ENCODE measurements at places on chromosomes 13 and 19. TPM values are rescaled to one million over a fixed set of nuclear protein-coding genes. Genes with fewer than 3 reads are reported as not detected.

DNA sequence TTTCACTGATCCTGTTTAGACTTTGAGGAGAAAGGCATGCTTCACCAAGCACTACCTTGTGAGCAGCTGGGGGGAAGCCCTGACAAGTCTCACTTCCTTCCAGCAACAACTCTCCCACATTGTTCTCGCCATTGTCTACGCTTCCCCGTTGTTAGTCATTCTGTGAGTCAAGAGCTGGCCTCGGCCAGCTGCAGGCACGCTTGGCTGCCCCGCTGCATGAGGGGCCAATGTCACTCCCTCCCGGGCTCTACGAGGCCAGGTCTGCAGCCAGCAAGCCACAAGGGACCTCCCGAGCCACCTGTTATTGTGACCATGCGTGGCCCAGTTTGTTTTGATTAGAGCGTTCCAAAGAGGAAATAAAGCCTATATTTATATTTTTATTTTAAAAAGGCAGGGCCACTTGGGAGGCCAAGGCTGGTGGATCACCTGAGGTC lies 220.9 kb downstream of the FOXO1 start:
- DNase-seq: peak; percentile 80

- peak; percentile 89 for DNase-seq
Observed at GRCh38 chr13:108218044-108218974, at the start of gene ABHD13. Gene ABHD13 (plus strand): TSS chr13:108218392. CDS start chr13:108229219, 10,827 bp downstream.

GRCh38 chr19:6092329-6093286 lies 17.7 kb downstream of the RFX2 start:
- DNase-seq: peak; percentile 87

GRCh38 chr19:43755256-43755801 lies 567 bp upstream of the SMG9 start:
- DNase-seq: peak; percentile 71

DNA sequence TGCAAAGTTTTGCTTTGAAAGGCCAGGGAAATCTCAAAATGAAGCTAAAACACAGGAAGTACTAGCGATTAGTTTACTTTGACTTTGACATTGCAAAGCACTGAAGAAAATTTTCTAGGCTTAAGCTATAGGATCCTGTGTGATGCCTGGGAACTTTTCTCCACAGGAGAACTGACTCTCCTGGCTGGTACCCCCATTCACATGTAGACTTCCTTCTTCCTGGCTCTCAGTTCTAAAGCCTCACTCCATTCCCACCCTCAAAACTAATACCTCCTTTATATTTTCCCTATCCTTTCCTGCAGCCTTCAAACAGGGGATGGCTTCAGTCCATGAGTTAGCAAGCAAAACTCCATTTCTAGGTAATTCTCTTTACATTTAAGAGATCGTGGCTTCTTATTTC lies 189.5 kb downstream of the SLITRK1 start:
- DNase-seq: no peak

Gene URAD
- total RNA-seq: not detected

- no peak for DNase-seq
Observed at GRCh38 chr13:94286581-94286980, 192.9 kb downstream of the DCT start.

DNA sequence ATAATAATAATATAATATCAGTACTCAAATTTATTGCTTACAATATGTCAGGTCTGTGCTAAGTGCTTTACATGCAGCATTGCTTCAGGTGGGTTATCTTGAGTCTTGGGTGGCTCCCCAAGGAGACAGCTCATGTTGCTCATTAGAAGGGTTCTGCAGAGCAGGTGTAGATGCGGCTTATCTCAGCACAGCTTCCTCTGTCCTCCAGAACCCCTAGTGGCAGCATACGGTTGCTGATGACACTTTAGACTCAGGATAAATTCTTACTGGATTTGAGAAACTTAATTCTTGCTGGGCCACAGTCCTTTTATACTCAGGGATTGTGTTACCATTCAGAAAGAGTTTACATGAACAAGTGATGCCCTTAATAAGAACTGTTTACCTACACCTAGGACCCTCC lies 8.9 kb downstream of the COG3 start:
- no peak for DNase-seq

DNA sequence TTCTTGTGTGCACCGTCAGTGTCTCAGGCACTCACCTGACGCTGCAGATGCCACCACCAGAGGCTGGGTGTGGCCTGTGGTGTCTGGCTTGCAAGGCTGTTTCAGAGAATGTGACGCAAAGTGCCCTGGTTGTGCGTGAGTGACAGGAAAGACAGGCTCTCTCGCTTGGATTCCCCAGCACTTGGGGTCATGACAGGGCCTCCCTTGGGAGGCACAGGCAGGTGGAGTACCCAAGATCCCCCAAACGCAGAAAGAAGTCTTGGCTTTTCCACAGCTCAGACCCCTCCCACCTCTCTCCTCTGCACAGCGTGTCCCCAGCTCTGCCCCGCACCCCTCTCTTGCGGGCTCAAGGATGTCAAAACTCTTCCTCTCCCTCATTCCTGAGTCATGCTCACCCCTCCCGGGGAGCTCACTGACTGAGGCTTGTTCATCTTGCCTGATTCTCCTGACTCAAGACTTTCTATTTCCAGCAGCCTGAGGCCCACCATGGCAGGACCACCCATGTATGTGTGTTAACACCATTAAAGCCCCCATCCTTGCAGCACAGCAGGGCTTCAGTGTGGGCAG lies 21.0 kb downstream of the DHX34 start:
- DNase-seq: peak; percentile 33

- no peak for DNase-seq
Observed at GRCh38 chr13:110576736-110577476, 15.4 kb upstream of the RAB20 start.

- DNase-seq: no peak
Observed at GRCh38 chr13:25675060-25675459, 303.3 kb downstream of the ATP8A2 start.

DNA sequence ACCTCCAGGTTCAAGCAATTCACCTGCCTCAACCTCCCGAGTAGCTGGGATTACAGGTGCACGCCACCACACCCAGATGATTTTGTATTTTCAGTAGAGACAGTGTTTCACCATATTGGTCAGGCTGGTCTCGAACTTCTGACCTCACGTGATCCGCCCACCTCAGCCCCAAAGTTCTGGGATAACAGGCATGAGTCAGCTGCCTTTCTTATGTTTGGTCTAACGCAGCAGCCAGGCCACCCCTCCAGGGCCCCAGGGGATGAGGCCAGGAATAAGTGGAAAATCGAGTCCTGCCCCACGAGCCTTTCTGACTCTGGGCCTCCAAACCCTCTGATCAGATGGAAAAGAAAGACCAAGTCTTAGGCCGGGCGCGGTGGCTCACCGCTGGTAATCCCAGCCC lies 44.5 kb downstream of the CERS4 start:
- no peak for DNase-seq

Gene KISS1R
- not detected for total RNA-seq

Gene TLE6
- total RNA-seq: 0.18 TPM

GRCh38 chr13:104980586-104980985 lies 1554.9 kb downstream of the EFNB2 start:
- DNase-seq: no peak

DNA sequence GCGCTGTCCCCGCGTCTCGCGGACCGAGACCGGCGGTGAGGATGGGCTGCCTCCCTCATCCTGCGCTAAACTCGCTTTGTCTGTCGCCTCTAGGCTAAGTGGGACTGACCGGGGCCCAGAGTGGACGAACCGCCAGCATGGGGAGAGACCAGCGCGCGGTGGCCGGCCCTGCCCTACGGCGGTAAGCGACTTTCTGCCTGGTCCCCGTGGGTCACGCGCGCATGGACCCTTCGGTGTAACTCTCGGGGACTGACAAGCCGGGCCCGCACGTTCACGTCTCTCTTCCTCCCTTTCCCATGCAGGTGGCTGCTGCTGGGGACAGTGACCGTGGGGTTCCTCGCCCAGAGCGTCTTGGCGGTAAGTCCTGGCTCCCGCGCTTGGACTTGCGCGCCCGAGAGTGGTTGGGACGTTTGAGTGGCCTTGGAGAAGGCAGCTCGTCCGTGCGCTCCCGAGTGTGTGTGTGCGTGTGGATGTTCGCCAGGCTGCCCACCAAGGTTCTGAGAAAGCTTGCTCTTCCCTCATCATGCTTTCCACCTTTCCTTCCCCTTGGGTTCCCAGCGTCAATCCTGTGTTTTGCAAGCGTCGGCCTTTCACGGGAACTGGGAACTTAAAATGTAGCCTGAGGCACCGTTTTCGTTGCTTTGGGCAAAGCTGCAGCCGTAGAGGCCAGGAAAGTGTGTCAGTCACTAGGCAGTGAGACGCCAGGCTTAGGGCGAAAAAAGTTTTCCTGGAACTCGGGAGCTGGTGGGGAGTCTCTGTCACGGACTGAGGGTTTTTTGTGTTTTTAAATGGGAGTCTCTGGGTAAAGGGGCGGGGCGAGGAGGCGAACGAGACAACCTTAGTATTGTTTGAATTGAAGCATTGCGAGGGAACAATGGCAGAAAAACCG lies 927 bp downstream of the COL4A2 start:
- peak; percentile 66 for DNase-seq

Gene FXYD3
- 1.3 TPM for total RNA-seq

DNA sequence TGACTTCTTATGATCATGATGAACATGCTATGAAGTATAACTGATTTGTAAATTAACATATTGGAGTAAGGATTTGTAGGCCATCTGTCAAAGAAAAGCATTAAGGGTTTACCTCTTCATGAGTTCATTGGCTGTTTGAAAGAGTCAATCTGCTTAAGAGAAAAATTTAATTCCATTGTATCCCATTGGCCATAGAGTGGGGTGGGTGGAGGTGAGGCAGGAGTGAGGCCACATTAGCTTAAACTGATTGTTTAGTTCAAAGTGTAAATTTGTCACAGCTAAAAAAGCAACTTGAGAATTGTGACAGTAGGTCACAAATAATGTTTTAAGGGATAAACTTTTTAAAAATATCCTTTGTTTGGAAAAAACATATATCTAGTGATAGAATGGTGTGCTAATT lies 11.4 kb downstream of the GPR180 start:
- DNase-seq: no peak

- DNase-seq: no peak
Observed at GRCh38 chr19:4445963-4446703, 11.5 kb downstream of the UBXN6 start.

- DNase-seq: no peak
Observed at GRCh38 chr13:111314852-111315251, 5.6 kb upstream of the TEX29 start.

Gene OVOL3
- total RNA-seq: not detected

Gene SPACA4
- total RNA-seq: not detected

GRCh38 chr19:5186293-5187050 lies 154.1 kb downstream of the PTPRS start:
- DNase-seq: peak; percentile 96

- DNase-seq: peak; percentile 7
Observed at GRCh38 chr13:27120011-27120410, 51.6 kb downstream of the USP12 start.

GRCh38 chr19:49326165-49326704 lies 1.2 kb upstream of the SLC6A16 start:
- DNase-seq: no peak

GRCh38 chr19:40320558-40320935 lies 27.6 kb downstream of the C19orf47 start:
- DNase-seq: no peak

Gene TDRD12
- 0.36 TPM for total RNA-seq

DNA sequence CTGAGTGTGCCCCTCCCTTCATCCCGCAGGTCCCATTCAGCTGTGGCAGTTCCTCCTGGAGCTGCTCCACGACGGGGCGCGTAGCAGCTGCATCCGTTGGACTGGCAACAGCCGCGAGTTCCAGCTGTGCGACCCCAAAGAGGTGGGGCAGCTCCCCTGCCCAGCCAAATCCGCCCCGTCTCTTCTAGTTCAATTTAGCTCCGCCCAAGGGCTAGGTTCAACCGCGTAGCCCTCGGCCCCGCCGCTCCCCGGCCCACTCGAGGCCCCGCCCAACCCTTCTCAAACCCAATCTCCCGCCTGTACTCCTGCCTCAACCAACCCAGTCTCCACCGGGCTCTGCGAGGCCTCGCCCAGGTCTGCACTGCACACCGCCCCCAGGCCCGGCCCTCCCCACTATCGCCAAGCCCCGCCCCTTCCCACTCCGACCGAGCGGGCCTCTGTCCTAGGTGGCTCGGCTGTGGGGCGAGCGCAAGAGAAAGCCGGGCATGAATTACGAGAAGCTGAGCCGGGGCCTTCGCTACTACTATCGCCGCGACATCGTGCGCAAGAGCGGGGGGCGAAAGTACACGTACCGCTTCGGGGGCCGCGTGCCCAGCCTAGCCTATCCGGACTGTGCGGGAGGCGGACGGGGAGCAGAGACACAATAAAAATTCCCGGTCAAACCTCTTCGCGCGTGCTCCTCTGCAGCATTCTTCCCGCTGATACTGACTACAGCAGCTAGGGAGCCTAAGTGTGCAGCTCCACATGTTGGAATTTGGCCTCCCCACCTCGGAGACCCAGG lies 2.9 kb downstream of the ETV2 start:
- DNase-seq: peak; percentile 86

DNA sequence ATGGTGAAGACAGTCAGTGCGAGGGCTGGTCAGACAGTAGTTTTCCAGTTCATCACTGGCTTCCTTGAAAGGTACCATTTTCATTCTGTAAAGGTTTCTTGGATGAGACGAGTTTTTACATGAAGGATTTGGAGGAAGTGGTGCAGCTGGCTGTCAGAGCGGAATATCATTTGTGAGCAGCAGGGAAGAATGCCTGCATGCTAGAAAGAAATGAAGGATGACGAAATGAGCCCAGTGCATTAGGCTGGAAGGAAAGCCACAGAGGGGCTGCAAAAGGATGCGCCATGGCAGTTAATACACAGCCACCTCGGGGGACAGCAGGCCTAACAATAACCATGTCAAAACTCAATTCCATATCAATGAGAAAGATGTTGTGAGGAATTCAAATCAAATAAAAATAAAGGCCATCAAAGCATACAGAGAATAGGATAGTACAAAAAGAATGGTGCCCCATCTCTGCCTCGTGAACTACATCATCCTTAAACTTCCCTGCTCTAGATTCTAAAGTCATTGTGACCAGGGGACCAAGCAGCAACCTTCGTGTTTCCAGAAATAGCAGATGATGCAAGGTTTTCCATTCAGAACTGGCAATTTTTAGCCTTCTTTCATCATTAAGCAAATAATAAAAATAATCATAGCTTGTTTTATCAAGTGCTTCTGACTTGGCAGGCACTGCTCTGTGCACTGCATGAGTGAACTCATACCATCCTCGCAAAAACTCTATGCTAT lies 504.2 kb downstream of the RFC3 start:
- no peak for DNase-seq

DNA sequence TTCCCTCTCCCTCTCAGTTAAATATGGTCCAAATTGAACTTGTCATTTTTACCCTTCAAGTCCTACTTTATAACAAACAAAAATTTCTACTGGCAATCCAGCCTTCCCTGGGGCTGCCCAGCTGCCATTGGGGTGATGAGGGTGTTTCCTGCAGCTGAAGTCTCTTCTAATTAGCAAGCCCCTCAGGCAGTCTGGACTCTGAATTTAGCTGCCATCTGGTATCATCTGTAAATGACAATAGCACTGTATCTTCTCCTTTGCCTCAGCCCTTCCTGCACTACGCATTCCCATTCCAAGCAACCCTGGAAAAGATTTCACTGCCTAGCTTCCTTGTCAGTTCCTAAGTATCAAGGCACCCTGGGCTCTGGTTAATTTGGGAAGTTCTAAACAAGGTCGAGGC lies 331.1 kb upstream of the KLF12 start:
- DNase-seq: no peak

GRCh38 chr19:36152352-36153091 lies at the start of gene COX7A1:
Gene COX7A1 (minus strand): TSS chr19:36152447. CDS start chr19:36152407, 40 bp downstream.
- DNase-seq: peak; percentile 61
